ENCODE measurements at places on chromosomes 4 and X.

- no peak for DNase-seq
Observed at GRCh38 chr4:17188547-17189400, 290.3 kb upstream of the LDB2 start.

DNA sequence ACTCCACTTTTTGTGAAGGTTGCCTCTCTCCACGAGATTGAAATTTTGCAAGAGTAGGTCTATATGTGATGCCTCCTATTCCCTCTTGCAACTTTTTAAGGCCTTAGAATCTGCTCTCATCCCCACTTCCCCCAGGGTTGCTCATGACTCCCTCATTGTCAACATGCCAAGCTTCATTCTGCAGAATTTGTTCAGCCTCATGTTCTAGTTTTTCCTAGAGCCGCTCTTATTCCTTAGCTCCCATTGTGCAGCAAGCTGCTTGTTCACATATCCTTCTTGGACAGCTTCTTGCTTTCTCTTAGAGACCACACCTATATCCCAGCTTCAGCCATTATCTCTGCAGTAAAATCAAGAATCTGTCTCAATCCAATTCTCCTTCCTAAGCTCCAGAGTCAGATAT, 82.4 kb downstream of the CNGA2 start:
- no peak for DNase-seq

GRCh38 chr4:77877771-77878565, 15.3 kb downstream of the MRPL1 start:
- DNase-seq: no peak

- no peak for DNase-seq
Observed at GRCh38 chr4:85086721-85087120, 120.2 kb upstream of the WDFY3 start.

GRCh38 chrX:129939986-129940385, 34.0 kb downstream of the UTP14A start:
- no peak for DNase-seq

DNA sequence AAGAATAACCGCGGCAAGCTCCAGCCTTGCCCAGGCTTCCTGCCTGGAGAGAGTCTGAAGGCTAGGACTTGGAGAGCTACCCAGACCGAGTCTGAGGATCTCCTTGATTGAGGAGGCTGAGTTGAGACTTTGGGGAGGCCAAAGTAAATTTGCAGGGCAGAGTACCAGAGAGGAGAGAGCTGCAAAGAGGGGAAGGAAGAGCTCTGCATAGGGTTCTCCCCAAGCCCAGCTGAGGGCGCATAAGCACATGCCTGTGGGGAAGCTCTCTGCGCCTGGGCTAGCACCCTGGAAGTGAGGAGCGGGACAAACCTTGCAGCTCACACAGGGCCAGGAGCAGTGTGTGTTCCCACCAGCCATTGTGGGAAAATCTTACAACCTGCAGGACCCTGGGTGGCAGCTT, 56.1 kb downstream of the FAM193A start:
- no peak for DNase-seq

DNA sequence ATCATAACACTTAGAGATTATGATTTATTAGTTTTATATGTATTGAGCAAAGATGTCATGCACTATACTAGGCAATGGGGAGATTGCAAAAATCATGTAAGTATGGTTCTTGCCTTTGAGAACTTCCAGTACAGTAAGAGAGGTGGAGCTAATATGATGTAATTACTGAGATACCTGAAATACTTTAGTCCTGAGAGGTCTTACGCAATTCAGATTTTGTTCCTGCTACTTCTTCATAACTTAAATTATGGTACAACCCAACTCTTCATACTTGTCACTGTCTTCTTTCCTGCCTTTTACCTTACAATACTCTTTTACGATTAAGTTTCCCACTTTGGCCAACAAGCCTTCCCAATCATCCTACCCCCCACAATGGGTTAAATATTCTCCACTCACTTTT, 564.2 kb upstream of the PITX2 start:
- DNase-seq: no peak

- DNase-seq: peak; percentile 18
Observed at GRCh38 chrX:108439961-108440696, 491 bp downstream of the COL4A5 start.

GRCh38 chr4:42197341-42197740, 44.9 kb upstream of the BEND4 start:
- DNase-seq: no peak

Data from left cardiac atrium (tissue), 4 donors.